ENCODE measurements at places on chromosomes 1 and 21. TPM values are rescaled to one million over a fixed set of nuclear protein-coding genes. Genes with fewer than 3 reads are reported as not detected.

Gene EXO1
- 4.8 TPM for total RNA-seq

Gene S100A11
- 18.7 TPM for total RNA-seq

Gene LCE1F
- total RNA-seq: not detected

Gene FNBP1L
- 40.3 TPM for total RNA-seq

Gene PRXL2B
- total RNA-seq: 67.7 TPM

Gene HENMT1
- 1.6 TPM for total RNA-seq

Gene LAMC2
- total RNA-seq: 1.1 TPM

DNA sequence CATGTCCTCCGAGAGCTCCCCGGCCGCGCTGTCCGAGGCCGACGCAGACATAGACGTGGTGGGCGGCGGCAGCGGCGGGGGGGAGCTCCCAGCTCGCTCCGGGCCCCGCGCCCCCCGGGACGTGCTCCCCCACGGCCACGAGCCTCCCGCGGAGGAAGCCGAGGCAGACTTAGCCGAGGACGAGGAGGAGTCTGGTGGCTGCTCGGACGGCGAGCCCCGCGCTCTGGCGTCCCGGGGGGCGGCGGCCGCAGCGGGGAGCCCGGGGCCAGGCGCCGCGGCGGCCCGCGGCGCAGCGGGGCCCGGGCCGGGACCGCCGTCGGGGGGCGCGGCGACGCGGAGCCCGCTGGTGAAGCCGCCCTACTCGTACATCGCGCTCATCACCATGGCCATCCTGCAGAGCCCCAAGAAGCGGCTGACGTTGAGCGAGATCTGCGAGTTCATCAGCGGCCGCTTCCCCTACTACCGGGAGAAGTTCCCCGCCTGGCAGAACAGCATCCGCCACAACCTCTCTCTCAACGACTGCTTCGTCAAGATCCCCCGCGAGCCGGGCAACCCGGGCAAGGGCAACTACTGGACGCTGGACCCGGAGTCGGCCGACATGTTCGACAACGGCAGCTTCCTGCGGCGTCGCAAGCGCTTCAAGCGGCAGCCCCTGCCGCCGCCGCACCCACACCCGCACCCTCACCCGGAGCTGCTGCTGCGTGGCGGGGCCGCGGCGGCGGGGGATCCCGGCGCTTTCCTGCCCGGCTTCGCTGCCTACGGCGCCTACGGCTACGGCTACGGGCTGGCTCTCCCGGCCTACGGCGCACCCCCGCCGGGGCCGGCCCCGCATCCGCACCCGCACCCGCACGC lies 547 bp downstream of the FOXD2 start:
- DNase-seq: no peak

DNA sequence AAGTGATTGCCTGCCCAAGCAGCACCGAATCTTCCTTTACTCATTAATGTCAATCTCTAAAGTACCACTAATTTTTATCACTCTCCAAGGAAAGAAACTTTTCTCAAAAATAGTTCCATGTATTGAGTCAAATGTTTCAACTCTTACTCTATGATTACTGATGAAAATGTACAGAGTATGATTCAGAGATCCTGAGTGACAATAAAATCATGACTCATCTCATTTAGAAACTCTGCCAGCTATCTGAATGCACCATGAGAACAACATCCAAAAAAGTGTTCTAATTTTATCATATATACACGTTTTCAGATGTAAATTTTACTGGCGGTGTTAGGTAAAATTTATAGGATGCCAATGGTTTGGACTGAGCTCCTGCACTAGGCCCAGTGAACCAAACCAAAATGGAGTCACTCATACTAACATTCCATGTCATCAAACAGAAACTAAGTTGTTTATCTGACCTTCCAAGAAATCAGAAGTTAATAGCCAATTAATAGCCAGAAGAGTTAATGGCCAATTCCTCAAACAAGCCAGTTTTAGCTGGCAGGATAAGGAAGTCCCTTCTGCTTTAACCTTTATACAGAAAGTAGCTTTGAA lies 22.6 kb downstream of the PLPPR5 start:
- no peak for DNase-seq

DNA sequence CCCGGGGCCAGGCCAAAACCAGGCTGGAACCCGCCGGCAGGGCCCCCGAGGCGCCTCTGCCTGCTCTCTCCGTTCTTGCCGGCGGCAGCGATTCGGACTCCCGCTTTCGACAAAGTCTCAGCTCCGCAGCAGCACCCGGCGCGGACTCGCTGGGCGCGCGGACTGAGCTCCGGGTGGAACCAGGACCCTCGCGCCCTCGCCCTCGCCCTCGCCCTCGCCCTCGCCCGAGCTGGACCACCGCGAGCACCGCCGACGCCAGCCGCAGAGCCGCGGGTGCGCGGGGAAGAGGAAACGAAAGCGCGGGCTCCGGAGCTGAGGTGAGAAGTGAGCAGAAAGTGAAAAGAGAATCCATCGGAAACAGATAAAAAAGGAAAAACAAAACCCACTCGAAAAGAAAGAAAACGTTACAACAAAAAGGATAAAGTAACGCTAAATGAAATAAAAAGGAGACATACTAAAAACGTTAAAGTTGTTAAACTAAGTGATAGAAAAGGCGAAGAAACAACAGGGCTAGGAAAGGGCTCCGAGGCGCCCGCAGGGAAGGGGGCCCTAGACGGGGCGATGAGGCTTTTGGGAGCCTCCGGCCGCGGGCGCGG lies 64.9 kb downstream of the MEF2D start:
- DNase-seq: no peak

DNA sequence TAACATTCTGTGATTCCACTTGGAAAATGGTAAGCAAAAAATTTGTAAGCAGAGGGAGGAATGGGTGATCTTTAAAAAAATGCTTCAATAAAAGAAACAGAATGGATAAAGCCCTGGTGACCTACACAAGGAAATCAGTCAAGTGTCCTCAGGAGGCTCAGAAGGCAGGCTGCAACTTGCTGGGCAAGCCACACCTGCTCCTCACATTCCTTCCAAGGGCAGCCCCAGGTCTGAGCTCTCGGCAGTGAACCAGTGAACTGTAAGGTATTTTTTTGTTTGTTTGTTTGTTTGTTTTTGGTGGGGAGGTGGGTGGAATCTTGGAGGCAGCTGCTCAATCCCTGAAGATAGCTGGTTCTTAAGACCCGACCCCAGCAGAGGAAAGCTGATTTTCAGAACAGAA lies 4.4 kb downstream of the TACSTD2 start:
- DNase-seq: no peak

DNA sequence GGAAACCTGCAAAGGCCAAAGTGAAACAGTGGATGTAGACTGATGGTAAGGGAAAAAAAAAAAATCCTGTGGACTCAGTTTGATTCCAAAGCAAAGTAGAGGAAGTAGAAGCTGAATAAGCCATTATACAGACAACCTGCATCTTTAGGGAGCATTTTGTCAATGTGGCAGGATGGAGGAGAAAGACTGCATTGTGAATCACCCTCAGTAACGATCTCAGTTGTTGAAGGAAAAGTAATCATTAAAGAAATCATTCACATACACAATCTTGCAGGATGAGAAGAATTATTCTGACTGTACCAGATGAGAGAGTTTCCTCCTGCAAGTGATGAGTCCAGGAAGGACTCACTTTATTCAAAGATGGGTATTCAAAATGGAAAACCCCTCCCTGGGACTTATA lies 45.1 kb upstream of the TRIM67 start:
- no peak for DNase-seq

GRCh38 chr21:45125357-45125756 lies 51.0 kb downstream of the ADARB1 start:
- DNase-seq: no peak

DNA sequence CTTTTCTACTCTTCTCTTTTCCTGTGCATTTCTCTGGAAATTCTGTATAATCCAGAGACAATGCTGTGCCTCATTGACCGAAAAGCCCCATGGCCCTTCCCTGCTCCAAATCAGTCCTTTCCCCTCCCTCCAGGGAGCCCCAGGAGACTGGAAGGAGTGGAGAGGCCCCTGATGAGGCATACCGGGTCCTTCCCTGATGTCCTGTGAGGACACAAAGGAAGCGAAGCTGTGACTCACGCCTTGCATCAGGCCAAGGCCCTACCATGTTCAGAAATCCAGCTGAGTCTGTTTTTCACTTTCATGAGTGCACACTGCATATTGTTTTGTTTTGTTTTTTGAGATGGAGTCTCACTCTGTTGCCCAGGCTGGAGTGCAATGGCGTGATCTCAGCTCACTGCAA lies 38.7 kb upstream of the BECN2 start:
- DNase-seq: no peak

- DNase-seq: peak; percentile 45
Observed at GRCh38 chr1:64581843-64582185, 111.9 kb downstream of the CACHD1 start.

DNA sequence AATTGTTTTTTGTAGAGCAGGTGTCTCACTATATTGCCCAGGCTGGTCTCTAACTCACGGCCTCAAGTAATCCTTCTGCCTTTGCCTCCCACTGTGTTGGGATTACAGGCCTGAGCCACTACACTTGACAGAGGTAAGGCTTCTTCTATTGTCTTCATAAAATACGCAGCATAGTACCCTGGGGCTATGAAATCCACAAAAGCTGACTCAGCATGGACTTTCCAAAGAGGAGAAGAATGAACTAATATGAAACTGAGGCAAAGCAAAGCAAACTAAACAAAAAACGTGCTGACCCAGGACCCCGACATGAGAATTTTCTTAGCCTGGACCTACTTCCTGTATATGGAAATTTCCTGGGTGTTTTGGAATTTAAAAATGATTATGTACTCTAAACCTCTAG lies 18.5 kb upstream of the ATP13A2 start:
- no peak for DNase-seq

All from lung microvascular endothelial cell (primary cell).